Panc1 (cell line): ENCODE measurements at places on chromosomes 5 and 9. TPM values are rescaled to one million over a fixed set of nuclear protein-coding genes. Genes with fewer than 3 reads are reported as not detected.

The PRDM9 gene
- not detected for total RNA-seq

The ACER2 gene
- total RNA-seq = 1.3 TPM

The TPPP gene
- 0.98 TPM for total RNA-seq

The ADRA1B gene
- 8.3 TPM for total RNA-seq

The BASP1 gene
- total RNA-seq = 217 TPM

The PCDHA9 gene
- total RNA-seq = 0.21 TPM

The SLC35D2 gene
- total RNA-seq = 23.7 TPM

The IQGAP2 gene
- total RNA-seq = 0.59 TPM
